ENCODE measurements at places on chromosomes 7 and 10.

- no peak for DNase-seq
Observed at GRCh38 chr7:5484921-5485320, 61.3 kb upstream of the TNRC18 start.

- no peak for DNase-seq
Observed at GRCh38 chr10:35223016-35223415, 96.4 kb downstream of the CREM start.

- no peak for DNase-seq
Observed at GRCh38 chr7:83691095-83691494, 42.2 kb upstream of the SEMA3E start.

- DNase-seq = peak; percentile 33
Observed at GRCh38 chr10:16816171-16816570, 1.1 kb downstream of the RSU1 start.

DNA sequence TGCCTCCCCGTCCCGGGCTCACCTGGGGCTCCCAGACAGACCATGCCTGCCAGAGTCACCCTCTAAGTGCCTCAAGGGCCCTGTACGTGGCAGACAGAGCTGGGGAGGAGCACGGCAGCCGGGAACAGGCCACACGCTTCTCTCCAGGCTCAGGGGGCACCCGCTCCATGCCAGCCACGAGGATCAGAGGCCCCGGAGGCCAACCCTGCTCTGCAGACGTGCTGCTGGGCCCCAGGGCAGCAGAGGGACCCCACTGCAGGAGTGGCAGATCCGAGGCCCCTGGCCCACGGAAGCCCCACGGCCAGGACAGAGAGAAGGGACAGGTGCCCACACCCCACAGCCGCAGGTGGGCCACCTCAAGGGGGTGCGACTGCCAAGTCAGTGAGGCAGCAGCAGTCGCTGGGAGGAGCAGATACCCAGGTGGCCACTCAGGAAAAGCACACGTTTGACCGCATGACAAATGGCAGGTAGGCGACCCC is 58.4 kb upstream of the TNRC18 start:
- DNase-seq = no peak

DNA sequence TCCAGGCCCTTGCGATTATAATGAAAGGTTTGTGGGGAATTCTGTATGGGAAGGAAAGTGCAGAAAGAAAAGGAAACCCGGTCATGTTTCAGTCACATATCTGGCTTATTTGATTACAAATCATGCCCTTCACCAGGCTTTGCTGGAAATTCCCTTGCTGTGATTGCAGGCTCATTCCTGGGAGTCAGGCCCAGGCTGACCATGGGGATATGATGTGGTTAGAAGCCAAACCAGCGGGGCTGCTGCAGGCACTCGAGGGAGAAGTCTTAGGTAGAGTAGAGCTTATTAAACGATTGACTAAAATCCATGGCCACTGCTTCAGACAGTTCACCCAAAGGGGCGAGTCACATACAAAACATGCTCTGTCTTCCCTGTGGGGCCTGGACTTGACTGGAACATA is 16.2 kb downstream of the PKD1L1 start:
- DNase-seq = no peak

GRCh38 chr7:151390598-151391357 is 19.1 kb downstream of the WDR86 start:
- no peak for DNase-seq

DNA sequence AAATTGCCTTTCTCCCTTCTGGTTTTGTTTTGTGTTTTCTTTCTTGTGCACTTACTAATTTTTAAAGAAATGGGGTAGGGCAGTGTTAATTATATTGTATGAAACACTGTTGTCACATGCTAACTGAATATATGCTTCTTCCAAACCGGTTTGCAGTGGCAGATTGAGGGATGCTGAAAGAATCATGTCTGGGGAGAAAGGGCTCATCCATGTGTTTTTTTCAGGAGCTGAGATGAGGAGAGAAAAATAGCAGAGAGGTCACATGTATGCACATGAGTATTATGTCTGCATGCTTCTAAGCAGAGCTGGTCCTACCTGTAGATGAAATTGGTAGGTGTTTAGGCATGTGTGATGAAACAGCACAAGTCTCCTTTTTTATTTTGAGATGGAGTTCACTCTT is 17.0 kb downstream of the SORCS3 start:
- no peak for DNase-seq

GRCh38 chr7:147541261-147541660 is 1049.3 kb upstream of the C7orf33 start:
- no peak for DNase-seq

DNA sequence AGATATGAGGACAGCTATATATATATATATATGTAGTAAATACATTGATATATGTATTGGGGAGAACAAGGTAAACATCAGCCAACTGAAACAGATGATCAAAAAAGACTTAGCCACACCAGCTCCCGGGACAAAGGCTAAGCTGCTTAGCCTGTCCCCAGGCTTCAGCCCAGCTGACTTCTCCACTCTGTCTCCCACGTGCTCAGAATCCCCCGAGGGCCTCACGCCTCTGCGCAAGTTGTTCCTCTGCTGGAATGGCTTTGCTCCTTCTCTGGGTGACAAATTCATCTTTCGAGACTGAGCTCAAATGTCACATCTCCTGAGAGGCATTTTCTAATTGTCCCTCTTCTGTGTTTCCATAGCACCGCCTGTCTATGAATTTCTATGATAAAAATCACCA is 8.6 kb upstream of the INSIG1 start:
- no peak for DNase-seq

Measured in PC-9 (cell line).